Left kidney (tissue), 8 donors: ENCODE measurements at places on chromosomes 4 and X. TPM values are rescaled to one million over a fixed set of nuclear protein-coding genes. Genes with fewer than 3 reads are reported as not detected.

Gene CCDC110
- 2.7 TPM for polyA plus RNA-seq

- DNase-seq = no peak
These were observed 26.3 kb upstream of the TRPC3 start for GRCh38 chr4:121978172-121978516.

- no peak for DNase-seq
These were observed 92.8 kb downstream of the COL25A1 start for GRCh38 chr4:109209647-109210046.

- peak; percentile 48 for DNase-seq
These were observed 512 bp downstream of the NOP14 start for GRCh38 chr4:2962614-2963174.

DNA sequence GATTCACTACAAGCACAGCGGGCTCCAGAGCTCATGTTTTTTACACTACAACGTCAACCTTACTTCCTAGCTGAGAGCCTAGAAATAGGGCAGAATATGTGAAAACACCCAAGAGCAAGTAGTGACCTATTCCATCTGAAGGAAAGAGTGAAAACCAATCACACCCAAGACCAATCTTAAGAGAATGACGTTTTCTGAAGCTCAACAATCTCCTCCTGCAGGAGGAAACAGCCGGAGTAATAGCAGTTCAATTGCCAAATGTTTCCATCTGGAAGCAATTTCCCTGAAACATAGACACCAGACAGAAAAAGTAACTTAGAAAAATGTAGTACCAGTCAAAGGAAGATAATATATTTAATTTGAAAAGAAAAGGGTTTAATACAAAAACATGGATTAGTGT is 142.4 kb downstream of the ANXA5 start:
- no peak for DNase-seq

DNA sequence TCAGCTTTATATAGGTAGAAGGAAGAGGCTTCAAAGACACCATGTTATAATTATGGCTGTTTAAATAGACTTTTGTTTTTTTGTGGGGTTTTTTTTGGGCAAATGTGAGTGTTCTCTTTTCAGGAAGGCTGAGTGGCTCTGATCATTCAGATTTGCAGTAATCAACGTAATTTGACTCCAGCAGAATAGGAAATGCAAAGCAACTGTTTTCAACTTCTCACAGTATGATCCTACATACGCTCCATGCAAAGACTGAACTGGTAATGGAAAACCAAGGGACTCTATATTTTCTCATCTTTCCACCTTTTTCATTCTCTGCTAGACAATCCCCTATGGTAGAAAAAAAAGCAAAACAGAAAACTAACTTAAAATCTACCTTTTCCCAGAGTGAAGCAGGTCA is 10.8 kb downstream of the ADH1B start:
- no peak for DNase-seq
